Renal pelvis (tissue), 12 donors: ENCODE measurements at places on chromosomes 4 and X. TPM values are rescaled to one million over a fixed set of nuclear protein-coding genes. Genes with fewer than 3 reads are reported as not detected.

DNA sequence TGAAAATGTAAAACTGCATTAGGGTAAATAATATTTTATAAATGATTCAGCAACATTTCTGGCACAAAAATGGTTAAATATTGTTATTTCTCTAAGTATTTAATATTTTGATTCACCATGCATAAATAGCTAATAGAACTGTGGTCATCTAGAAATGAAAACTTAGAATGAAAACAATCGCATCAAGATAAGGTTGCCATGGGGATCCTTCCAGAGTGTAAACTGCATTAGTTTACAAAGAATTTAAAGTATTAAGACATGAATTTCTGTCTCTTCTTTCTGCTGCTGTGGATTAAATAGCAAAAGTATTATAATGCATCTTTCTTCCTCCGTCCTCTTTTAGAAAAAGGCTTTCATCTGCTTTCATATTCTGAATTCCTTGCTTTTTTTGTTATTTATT, 1064.6 kb upstream of the SLIT2 start:
- peak; percentile 66 for DNase-seq

GRCh38 chr4:119550857-119551532, 77.6 kb downstream of the PDE5A start:
- DNase-seq, result no peak

The SLC2A9 gene
- polyA plus RNA-seq, result 13.3 TPM

The TBX22 gene
- polyA plus RNA-seq, result 2.4 TPM

GRCh38 chr4:131551306-131551705, 1597.8 kb upstream of the PCDH10 start:
- no peak for DNase-seq

DNA sequence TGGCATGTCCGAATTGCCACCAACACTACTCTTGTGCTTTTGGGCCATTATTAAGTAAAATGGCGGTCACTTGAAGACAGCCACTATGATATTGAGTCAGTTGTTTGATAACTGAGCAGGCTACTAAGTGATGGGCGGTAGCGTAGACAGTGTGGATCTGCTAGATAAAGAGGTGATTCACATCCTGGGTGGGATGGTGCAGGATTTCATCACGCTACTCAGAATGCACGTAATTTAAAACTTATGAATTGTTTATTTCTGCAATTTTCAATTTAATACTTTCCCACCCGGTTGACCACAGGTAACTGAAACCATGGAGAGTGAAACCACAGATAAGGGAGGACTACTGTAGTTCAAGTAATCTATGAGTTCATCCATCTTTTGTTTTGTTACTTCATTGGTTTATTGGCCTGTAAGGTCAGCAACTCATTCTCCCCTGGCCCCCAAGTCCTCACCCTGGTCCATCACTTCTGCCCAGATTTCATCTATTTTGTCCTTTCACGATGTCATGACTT, 2.9 kb downstream of the ARAF start:
- DNase-seq, result no peak

- no peak for DNase-seq
Observed at GRCh38 chrX:33160273-33160672, 51.1 kb downstream of the DMD start.

- DNase-seq, result no peak
Observed at GRCh38 chr4:102335616-102336015, 9.7 kb downstream of the SLC39A8 start.

The P2RY8 gene
- 1.1 TPM for polyA plus RNA-seq

GRCh38 chr4:86004030-86004429, 355.8 kb downstream of the MAPK10 start:
- DNase-seq, result no peak

The MAGEA2 gene
- polyA plus RNA-seq, result not detected

DNA sequence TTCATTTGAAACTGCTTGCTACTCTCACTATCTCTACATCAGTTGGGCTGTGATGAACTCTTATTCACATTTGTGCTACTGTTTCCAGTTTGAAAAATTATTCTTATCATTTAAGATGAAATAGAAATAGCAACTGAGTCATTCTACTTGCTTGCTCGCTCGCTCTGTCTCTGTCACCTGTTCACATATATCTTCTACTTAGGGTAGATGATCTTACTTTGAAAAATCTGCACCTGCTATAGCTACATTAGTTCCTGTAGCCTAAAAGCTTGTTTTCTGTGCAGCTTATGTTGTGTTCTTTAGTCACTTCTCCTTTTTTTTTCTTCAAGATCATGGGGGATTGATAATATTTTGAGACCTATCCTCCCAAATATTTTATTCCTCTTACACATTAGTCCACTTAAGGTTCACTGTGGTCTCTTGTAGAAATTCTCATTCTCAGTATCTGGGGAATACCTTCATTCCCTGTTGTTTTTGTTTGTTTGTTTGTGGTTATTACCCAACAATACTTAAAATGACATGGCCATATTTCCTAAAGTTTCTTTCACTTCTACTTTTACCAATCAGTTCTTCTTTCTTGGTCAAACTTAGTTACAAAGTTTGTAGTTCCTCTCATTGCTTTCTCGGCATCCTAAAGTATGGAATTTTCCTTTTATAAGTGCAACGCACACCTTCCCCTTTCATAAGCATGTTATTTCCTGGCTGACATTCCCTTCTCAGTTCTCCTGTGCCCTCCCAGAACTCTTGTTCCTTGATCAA, 36.5 kb downstream of the CLCN5 start:
- DNase-seq, result no peak

GRCh38 chr4:97978791-97979488, 164.3 kb downstream of the STPG2 start:
- no peak for DNase-seq

The ATXN3L gene
- polyA plus RNA-seq, result not detected

The TMEM150C gene
- polyA plus RNA-seq, result 21.9 TPM

The MUC7 gene
- polyA plus RNA-seq, result not detected

- no peak for DNase-seq
Observed at GRCh38 chr4:76022677-76023076, 620 bp downstream of the CXCL10 start.

- DNase-seq, result no peak
Observed at GRCh38 chr4:95552942-95553550, 4.3 kb upstream of the UNC5C start.

- DNase-seq, result no peak
Observed at GRCh38 chr4:112637552-112637866, 566 bp downstream of the LARP7 start.

The MAGEB16 gene
- not detected for polyA plus RNA-seq

The MEPE gene
- polyA plus RNA-seq, result not detected

DNA sequence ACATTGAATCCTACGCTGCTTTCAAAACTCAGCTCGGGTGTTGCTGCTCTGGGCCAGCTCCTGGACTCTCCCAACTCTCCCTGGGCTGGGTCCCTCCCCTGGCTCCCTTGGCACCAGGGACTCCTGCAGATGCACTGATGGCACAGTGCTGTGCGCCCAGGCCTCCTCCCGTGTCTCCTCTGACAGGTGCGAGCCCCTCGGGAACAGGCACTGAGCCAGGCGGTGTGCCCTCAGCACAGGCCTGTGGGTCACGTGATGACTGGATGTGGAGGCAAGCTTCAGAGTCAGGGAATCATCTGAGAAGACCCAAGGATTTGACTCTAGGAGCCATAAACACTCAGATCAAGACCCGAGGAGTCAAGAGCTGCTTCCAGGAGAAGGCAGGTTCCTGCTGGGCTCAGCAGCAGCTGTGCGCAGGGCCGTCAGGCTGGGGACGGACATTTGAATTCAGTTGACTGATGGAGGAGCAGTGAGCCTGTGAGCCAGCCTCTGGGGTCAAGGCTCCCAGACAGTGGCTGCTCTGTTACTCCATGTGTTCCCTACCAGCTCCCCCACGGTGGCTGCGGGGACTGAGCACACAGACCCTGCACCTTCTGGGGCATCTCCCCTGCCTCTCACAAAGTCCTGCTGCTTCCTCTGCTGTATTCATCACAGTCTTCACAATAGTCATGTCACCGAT, 33.0 kb downstream of the NAT8L start:
- no peak for DNase-seq

The CFAP299 gene
- 1.4 TPM for polyA plus RNA-seq

- no peak for DNase-seq
Observed at GRCh38 chr4:5993876-5994811, 24.1 kb downstream of the C4orf50 start.

- no peak for DNase-seq
Observed at GRCh38 chrX:40780951-40781350, 45.6 kb upstream of the MED14 start.

DNA sequence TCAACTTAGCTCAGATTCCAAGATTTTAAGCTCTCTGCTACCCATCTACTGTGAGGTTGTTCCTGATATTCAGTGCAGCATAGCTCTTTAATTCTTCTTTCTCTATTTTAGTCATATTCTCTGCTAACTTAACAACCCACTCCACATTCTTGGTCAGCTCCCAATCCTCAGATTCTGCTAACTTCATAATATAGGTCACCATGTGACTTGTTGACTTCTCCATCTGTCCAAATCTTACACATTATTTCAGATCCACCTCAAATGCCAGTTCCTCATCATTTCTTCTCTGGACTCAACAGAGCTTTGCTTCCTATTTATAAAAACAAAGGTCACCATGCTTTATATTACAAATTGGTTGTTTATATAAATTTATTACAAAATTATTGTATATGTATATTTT, 29.3 kb upstream of the RXFP1 start:
- DNase-seq, result no peak

GRCh38 chrX:116232833-116233232, 62.3 kb downstream of the AGTR2 start:
- no peak for DNase-seq

GRCh38 chrX:153731117-153731844, 6.6 kb downstream of the ABCD1 start:
- DNase-seq, result no peak

GRCh38 chrX:111652719-111653118, 28.3 kb upstream of the ALG13 start:
- DNase-seq, result no peak

DNA sequence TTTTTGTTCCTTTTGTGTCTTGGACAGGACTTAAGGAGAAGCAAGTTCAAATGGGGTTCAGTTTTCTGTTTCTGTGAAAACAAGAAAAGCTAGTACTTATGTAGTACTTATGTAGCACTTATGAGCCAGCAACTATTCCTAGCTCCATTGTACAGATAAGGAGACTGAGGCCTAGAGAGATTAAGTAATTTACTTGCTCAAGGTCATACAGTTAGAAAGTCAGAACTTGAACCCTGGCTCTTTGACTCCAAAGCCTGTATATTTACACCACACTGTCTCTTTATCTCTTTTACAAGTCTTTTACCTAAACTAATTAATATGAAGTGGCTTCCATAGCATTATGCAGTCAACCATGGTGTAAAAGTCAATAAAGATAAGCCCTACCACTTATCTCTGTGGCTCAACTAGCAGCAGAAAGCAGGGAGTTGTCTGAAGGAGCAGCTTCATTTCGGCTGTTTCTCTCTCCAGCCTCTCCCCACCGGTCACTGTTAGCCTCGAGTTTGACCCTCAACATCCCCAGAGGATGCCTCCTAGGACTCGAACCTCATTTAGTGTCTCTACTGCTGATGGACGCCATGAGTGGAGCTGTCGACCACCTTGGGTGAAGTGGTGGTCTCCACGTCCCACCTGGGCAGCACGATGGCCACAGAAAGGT, 209.9 kb downstream of the SHROOM3 start:
- DNase-seq, result no peak

The YY2 gene
- 1.8 TPM for polyA plus RNA-seq

The SCML1 gene
- polyA plus RNA-seq, result 14.0 TPM

DNA sequence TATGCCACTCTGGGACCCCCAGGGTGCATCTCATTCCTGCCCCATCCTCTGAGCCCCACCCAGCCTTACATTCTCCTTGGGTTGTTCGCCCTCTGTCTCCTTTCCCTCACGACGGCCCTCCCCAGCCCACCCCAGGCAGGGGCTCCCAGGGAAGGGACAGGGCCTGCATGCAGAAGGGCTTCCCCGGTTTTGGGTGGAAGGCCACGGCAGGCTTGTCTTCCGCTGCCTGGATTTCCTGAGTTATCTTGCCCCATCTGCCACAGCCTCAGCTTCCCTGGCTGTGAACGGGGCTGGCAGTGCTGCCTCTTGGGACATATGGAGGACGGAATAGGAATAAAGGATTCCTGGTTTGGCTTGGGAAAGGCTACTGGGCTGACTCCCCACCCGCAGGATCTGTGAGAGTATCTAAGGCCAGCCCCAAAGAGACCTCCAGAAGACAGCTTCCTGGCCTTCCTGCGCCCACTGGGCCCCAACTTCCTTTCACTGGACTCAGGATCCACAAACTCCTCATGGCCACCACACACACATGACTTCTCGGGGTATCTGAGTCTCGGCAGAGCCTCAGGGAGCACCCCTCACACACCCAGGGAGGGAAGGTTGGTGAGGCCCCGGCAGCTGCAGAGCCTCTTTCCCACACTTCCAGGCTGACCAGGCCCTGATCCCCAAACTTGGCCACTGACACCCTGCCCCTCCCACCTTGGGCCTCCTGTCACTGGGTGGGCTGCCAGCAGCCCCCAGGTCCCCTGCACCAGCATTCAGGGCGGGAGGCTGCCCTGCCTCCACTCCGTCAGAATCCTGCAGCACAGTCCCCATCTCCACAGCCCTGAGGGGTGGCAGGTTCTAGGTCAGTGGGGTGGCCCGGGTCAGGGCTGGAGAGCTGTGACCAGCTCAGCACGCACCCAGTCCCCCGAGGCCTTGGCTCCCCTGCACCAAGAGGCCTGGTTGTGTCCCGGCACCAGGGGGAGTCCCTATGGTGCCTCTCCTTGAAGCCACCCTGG, 3.5 kb upstream of the MXD4 start:
- DNase-seq, result no peak

DNA sequence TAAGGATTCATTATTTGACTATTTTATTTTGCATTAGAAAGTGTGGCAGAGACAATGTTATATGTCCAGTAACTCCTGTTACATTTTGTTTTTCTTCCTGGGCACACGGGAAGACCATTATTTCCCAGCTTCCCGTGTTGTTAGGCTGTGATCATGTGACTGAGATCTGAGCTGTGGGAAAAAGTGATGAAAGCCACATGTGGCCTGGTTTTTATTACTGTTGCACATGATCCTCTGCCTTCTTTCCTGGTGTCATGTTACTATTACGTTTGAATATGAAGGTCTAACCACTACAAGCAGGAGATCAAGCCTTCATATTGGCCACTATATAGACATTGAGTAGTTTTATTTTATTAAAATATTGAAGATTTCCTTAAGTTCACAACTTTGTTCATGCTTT, 28.2 kb upstream of the MID1 start:
- DNase-seq, result no peak

DNA sequence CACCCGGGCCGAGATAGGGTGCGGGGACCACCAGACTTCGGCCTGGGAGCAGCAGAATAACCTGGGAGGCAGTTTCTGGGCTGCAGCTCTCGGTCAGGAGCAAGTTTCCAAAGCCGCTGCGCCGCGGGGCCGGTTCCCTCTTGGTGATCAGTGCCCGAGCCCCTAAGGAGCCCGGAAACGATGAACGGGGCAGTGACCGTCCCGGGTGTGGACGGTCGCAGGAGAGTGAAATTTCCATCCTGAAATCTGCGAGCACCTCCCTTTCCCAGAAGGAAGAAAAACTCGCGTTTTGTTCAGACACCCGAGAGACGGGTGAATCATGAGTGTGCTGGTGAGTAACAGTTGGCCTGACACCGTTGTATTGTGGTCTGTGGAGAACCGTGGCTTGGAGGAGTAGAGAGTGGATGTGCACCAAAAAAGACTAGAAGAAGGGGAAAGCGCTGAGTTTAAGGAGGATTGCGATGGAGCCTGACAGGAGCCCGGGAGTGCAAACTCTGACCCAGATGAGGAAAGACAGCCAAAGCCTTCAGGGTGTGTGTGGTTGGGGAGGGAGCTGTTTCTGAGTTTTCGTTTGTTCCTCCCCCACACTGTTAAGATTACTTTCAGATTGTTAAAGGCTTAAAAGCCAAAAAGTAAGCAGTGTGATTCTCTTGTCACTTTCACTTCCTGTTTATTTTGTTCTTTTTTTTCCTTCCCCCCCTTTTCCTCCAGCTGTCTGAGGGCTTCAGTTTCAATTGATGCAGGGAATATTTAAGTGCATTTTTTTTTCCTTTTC, 828 bp downstream of the MCUB start:
- peak; percentile 27 for DNase-seq

GRCh38 chr4:168071304-168071703, 21.0 kb upstream of the ANXA10 start:
- DNase-seq, result no peak
